ENCODE measurements at places on chromosomes 11 and 22.

DNA sequence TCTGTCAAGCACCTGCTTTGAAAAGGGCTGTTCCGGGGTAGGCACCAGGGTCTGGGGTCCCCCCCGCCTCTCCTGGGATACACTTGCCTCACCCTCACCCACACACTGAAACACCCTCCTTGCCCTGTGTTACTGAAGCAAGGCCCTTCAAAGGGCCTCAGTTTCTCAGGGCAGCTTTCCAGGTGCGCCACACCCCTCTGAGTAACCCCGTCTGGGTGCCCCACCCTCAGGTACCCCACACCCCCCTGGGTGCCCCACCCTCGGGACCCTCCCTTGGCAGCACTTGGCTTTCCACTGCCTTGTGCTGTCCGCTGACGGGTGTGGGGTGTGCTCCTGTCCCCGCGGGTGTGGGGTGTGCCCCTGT lies 413.6 kb downstream of the TBC1D22A start:
- no peak for DNase-seq

DNA sequence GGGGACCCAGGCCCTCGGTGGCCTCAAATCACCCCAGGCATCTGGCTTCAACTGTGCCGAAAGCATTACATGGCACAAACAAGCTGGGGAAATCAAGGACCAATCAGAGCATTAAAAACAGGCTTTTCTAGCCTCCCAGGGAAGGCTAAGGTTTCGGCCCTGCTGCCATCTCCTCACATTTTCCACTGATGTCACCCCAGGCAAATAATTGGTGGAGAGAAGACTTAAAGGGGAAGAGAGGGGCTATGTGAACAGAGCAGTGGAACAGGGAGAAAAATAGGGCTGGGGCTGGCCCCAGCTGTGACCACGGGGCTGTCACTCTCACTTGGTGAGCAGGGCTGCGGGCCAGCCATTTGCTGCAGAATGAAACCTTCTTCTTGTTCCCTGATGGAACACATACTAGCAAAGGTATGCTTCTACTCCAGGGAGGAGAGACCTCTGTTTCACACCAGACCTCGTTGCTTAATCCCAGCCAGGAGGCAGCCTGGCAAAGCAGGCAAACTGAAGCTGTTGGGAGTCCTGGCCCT lies 581.3 kb downstream of the SOX6 start:
- DNase-seq: no peak

DNA sequence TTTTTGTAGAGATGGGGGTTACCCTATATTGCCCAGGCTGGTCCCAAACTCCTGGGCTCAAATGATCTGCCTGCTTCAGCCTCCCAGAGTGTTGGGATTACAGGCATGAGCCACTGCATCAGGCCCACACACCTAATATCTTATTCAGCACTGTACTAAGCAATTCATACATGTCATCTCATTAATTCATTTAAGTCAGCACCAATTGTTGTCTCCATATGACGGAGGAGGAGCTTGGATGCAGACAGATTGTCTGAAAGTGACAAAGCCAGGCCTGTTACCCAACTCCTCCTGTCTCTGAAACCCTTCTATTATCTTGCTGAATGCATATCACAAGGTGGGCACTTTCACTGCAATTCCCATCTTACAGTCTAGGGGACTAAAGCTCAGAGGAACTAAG lies 57.5 kb upstream of the ALX4 start:
- DNase-seq: no peak

GRCh38 chr22:49881856-49882255 lies 28.2 kb downstream of the ZBED4 start:
- no peak for DNase-seq

DNA sequence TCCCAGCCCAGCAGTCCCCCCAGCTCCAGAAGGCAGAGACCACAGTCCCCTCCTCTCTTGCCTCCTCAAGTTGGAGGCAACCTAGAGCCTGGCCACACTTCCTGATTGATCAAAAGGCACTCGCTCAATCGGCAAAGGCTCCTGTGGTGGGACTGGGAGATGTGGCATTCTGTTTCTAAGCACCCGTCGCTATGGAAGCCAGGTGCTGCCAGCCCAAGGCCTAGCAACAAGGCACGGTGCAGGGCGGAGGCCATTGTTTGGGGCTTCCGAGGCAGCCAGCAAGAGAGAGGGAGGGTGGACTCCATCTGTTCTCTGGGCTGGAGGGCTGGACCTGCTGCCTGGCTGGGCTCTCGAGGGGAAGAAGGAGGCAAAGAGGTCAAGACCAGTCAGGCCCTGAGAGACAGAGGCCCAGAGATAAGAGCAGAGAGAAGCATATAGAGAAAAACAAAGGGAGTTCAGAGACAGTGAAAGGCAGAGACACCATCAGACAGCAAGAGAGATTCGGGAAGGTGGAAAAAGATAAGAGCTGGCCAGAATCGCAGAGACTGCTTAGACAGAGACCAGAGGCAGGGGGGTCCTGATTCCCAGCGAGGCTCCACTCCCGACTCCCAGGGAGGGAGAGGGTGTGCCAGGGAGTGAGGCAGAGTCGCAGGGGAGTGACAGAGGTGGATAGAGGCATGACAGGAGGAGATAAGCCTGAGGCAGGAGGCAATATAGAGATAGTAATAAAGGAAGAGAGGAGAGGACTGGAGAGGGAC lies 21.2 kb downstream of the PDE2A start:
- DNase-seq: no peak

GRCh38 chr22:46058091-46058420 lies 81.1 kb upstream of the WNT7B start:
- no peak for DNase-seq

GRCh38 chr11:119779195-119780071 lies 50.4 kb upstream of the NECTIN1 start:
- no peak for DNase-seq

- no peak for DNase-seq
Observed at GRCh38 chr11:8285228-8285627, 21.6 kb upstream of the LMO1 start.

- peak; percentile 46 for DNase-seq
Observed at GRCh38 chr22:21641417-21641788, 699 bp upstream of the SDF2L1 start.

- no peak for DNase-seq
Observed at GRCh38 chr11:118147502-118147901, 5.1 kb downstream of the SCN4B start.

GRCh38 chr11:91489989-91490388 lies 734.6 kb upstream of the FAT3 start:
- no peak for DNase-seq

DNA sequence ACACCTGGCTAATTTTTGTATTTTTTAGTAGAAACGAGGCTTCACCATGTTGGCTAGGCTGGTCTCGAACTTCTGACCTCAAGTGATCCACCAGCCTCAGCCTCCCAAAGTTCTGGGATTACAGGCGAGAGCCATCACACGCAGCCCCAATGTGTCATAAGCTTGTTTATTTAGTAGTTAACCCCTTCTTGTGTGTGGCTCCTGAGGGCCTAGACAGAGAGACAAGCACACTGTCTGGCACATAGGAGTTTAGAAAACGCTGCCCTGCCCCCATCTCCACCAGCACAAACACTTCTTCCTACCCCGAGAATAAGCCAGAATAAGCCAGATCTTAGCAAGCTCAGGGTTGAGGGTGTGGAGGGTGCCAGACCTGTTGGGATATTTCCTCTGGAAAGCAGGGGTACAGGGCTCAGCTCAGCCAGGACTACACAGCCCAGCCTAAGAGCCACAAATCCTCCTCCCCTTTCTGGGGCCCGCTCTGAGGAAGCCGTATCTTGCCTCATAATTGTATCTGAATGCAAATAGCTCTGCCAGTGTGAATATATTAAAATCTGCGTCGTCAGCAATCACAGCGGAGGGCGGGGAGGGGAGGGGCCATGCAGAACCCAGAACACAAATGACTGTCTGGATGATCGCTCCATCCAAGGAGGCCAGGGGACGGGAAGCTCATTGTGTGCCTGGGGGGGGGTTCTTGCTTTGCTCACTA lies 247.3 kb downstream of the MN1 start:
- DNase-seq: no peak

GRCh38 chr11:116852261-116853031 lies 15.0 kb upstream of the APOA1 start:
- DNase-seq: no peak

GRCh38 chr11:127629200-127629599 lies 628.6 kb upstream of the KIRREL3 start:
- DNase-seq: no peak

GRCh38 chr11:68641880-68642279 lies 42.5 kb upstream of the GAL start:
- no peak for DNase-seq

GRCh38 chr22:46027211-46028105 lies 50.5 kb upstream of the WNT7B start:
- peak; percentile 68 for DNase-seq

GRCh38 chr22:35301372-35301874 lies 1.7 kb downstream of the TOM1 start:
- no peak for DNase-seq

DNA sequence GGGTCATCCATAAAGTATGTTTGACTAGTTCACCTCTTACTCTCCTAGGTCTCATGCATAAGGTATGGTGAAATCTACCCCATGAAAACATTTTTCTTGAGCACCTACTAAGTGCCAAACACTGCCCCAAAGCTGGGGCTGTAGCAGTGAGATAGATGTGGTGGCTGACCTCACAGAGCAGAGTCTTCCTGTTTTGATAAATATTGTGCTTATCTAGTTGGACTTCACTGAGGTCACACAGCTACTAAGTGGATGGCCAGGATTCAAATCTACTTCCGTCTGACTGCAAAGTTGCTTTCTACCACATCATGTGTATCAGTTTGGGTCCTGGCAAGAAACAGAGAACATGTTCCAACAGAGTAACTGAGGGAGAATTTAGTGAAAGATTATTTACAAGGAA lies 6.4 kb upstream of the HTATIP2 start:
- no peak for DNase-seq
